Liver (tissue), 10 donors: ENCODE measurements at places on chromosomes 12 and 14. TPM values are rescaled to one million over a fixed set of nuclear protein-coding genes. Genes with fewer than 3 reads are reported as not detected.

FGD4 gene
- total RNA-seq: 26.4 TPM

UNC119B gene
- total RNA-seq: 24.8 TPM

GRCh38 chr14:29788093-29788492, 139.6 kb downstream of the PRKD1 start:
- DNase-seq: no peak

DNA sequence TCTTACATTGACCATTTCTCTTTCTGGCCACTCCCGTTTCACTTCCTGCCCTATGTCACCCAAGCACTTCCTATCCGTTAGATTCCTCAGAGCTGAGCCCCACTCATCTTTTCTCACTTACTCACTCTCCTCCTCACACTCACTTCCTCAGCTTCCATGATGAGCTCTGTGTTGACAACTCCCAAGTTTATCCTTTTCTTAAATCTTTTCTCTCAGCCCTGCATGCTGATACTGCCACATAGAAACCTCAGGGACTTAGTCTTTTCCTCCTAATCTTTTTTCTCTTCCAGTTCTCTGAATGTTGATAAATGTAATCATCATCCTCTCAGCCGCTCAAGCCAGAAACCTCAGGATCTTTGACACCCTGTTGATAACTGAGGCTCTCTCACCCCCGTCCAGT, 99.6 kb downstream of the ANO6 start:
- DNase-seq: no peak

- DNase-seq: no peak
Observed at GRCh38 chr12:65754744-65755595, 69.3 kb upstream of the HMGA2 start.

GRCh38 chr12:126558219-126558618, 1493.0 kb downstream of the AACS start:
- no peak for DNase-seq

DNA sequence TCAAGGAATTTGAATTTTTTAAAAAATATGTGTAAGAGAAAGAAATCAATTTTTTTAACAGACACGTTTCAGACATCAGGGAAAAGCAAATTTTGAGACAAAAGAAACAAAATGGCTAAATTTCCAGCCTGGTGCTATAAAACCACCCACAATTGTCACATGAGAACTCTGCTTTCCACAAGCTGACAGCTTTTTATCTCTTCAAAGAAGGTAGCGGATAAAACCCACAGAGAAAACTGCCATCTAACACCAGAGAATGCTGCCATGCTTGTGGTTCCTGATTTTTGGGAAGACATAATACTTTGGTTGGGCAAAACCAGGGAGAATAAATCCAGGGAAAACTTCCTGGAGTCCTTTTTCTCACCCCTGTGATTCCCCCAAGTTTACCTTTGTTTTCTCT, 10.3 kb upstream of the ITPR2 start:
- DNase-seq: no peak

DNA sequence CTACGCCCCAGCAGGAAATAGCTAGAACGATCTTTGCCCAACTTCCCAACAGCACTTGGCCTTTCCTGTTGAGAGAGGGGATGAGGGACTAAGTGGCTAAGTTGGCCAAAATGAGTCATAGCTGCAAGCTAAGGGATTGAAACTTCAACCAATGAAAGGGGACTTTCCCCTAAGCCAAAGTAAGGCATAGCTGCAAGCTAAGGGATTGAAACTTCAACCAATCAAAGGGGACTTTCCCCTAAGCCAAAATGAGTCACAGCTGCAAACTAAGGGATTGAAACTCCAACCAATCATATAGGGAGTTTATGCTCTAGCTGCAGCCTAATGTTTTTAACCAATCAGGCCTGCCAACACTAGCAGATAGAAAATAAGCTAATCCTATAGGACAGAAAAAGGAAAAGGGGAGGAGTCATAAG, 100.5 kb upstream of the SSTR1 start:
- DNase-seq: no peak
